ENCODE measurements at places on chromosomes 6 and 20. TPM values are rescaled to one million over a fixed set of nuclear protein-coding genes. Genes with fewer than 3 reads are reported as not detected.
A peak's percentile ranks its signal among the peaks of the same experiment; 100 is the strongest.

- H3K27ac ChIP-seq: no peak overlapping the region
- no peaks in the 10 kb centered on the region for H3K36me3 ChIP-seq
- peaks cover 3% of the 10 kb centered on the region for H3K27me3 ChIP-seq
- peaks cover 3% of the 10 kb centered on the region for H3K4me1 ChIP-seq
- H3K4me3 ChIP-seq: no peak overlapping the region
- no peak for DNase-seq
Observed at GRCh38 chr20:4836935-4837334, 115.2 kb downstream of the PRND start.

Gene C4A
- total RNA-seq: 5.2 TPM

GRCh38 chr20:38722683-38723016 lies 1.6 kb upstream of the SLC32A1 start:
- peak overlapping the region; percentile 72 for H3K4me3 ChIP-seq
- peaks cover 46% of the 10 kb centered on the region for H3K4me1 ChIP-seq
- H3K27me3 ChIP-seq: peaks cover 100% of the 10 kb centered on the region
- H3K27ac ChIP-seq: no peak overlapping the region
- peak; percentile 42 for DNase-seq
- no peaks in the 10 kb centered on the region for H3K36me3 ChIP-seq

Gene PARD6B
- total RNA-seq: 37.5 TPM

GRCh38 chr6:7542874-7543624 lies 1.6 kb downstream of the DSP start:
- peak; percentile 68 for DNase-seq
- peak overlapping the region; percentile 88 for H3K4me3 ChIP-seq
- H3K27me3 ChIP-seq: peaks cover 35% of the 10 kb centered on the region
- peaks cover 49% of the 10 kb centered on the region for H3K4me1 ChIP-seq
- H3K36me3 ChIP-seq: 0 out of 2 replicates have a peak, but pooled peaks cover 3% of the 10 kb centered on the region

DNA sequence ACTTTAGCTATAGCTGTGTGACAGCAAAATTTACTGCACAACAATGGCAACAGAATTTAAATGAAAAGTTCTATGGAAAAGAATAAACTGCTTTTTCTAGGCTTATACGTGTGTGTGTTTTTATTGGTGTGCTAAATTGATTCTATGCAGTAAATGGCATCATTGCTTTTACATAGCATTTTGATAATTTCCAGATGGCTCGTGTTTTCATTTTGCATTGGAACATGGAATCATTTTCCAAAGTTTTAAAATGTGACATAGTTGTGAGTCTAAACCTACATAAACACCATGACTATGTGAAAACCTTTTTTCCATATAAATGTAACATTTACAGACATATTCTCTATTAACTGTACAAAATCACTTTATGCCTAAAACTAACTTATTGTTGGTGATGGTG lies 127.8 kb downstream of the SIM1 start:
- no peaks in the 10 kb centered on the region for H3K27me3 ChIP-seq
- H3K4me3 ChIP-seq: no peak overlapping the region
- H3K27ac ChIP-seq: no peak overlapping the region
- no peaks in the 10 kb centered on the region for H3K36me3 ChIP-seq

Measured in WTC11 (cell line).